ENCODE measurements at places on chromosomes 12 and 14.

GRCh38 chr12:99611599-99611998 lies 36.0 kb upstream of the GARIN6 start:
- no peaks in the 10 kb centered on the region for H3K36me3 ChIP-seq
- no peak overlapping the region for H3K27ac ChIP-seq
- no peaks in the 10 kb centered on the region for H3K27me3 ChIP-seq
- H3K4me3 ChIP-seq = no peak overlapping the region

GRCh38 chr12:92073094-92073493 lies 72.6 kb downstream of the BTG1 start:
- H3K27me3 ChIP-seq = no peaks in the 10 kb centered on the region
- H3K27ac ChIP-seq = no peak overlapping the region
- no peaks in the 10 kb centered on the region for H3K36me3 ChIP-seq
- no peak overlapping the region for H3K4me3 ChIP-seq

- no peak overlapping the region for H3K4me3 ChIP-seq
- no peaks in the 10 kb centered on the region for H3K36me3 ChIP-seq
- peaks cover 8% of the 10 kb centered on the region for H3K4me1 ChIP-seq
- peaks cover 18% of the 10 kb centered on the region for H3K27me3 ChIP-seq
- no peak for DNase-seq
- H3K27ac ChIP-seq = no peak overlapping the region
Observed at GRCh38 chr12:10668526-10668925, 5.3 kb downstream of the STYK1 start.

GRCh38 chr14:91286530-91286937 lies 42.0 kb upstream of the GPR68 start:
- H3K4me1 ChIP-seq = peaks cover 30% of the 10 kb centered on the region
- peak overlapping the region; percentile 16 for H3K27ac ChIP-seq
- H3K36me3 ChIP-seq = peaks cover 77% of the 10 kb centered on the region
- H3K27me3 ChIP-seq = peaks cover 2% of the 10 kb centered on the region

DNA sequence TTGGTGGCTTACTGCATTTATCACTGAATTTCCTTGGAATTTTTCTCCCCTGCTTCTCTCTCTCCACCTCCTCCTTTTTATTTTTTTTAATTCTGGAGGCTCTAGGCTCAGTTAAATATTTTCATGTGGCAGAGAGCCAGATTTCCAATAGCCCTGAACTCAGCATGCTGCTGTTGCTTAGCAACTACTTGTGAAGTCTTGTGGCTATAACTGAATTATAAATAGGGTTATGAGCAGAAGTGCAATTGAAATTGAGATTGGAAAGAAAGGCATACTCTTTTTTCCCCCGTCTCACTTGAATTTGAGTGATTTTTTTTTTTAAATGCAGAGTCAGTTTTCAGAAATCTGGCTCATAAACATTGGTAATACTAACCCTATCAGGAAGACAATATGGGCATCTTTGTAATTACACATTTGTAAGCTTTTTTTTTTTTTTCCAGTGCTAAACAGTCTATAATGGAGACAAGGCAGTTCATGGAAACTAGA lies 38.3 kb downstream of the ATF7IP start:
- peak overlapping the region; percentile 67 for H3K27ac ChIP-seq
- H3K4me3 ChIP-seq = no peak overlapping the region
- H3K4me1 ChIP-seq = peaks cover 21% of the 10 kb centered on the region
- no peaks in the 10 kb centered on the region for H3K27me3 ChIP-seq
- peaks cover 83% of the 10 kb centered on the region for H3K36me3 ChIP-seq
- DNase-seq = no peak

- no peaks in the 10 kb centered on the region for H3K27me3 ChIP-seq
- H3K36me3 ChIP-seq = no peaks in the 10 kb centered on the region
- no peak overlapping the region for H3K4me3 ChIP-seq
- H3K4me1 ChIP-seq = peaks cover 16% of the 10 kb centered on the region
- peak overlapping the region; percentile 78 for H3K27ac ChIP-seq
- DNase-seq = peak; percentile 5
Observed at GRCh38 chr12:64318605-64319004, 72.0 kb downstream of the C12orf56 start.

DNA sequence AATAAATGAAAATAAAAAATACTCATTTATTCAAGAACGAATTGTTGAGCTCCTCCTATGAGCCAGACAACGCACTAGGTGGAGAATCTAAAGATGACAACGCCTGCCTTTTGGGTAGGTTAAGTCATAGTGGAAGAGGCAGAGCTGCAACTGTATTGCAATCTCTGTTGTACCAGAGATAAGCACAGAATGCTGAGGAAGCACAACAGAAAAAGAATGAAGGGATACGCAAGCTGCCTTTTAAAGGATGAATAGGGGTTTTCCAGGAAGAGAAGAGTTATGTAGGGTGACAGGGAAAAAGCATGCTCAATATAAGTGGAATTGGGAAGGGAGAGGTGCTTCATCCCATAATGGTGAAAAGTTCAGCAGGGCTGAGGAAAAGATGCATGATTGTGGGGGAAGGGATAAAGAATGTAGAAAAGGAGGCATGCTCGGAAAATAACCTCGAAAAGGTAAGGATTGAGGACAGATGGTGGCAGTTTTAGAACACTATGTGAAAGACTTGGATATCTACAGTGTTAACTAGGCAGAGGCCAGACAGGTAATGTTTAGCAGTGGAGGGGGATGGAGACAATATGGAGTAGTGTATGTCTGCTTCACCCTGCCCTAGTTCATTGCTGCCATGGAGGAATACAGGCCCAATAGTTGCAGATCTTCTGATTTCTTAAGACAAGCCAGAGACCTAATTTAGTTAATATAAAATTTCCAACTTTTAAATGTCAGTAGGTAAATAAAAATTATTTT lies 63.9 kb upstream of the DUSP6 start:
- H3K4me3 ChIP-seq = no peak overlapping the region
- H3K4me1 ChIP-seq = peaks cover 27% of the 10 kb centered on the region
- no peak overlapping the region for H3K27ac ChIP-seq
- peaks cover 6% of the 10 kb centered on the region for H3K36me3 ChIP-seq
- no peak for DNase-seq
